ENCODE measurements at places on chromosomes 2 and 18.

DNA sequence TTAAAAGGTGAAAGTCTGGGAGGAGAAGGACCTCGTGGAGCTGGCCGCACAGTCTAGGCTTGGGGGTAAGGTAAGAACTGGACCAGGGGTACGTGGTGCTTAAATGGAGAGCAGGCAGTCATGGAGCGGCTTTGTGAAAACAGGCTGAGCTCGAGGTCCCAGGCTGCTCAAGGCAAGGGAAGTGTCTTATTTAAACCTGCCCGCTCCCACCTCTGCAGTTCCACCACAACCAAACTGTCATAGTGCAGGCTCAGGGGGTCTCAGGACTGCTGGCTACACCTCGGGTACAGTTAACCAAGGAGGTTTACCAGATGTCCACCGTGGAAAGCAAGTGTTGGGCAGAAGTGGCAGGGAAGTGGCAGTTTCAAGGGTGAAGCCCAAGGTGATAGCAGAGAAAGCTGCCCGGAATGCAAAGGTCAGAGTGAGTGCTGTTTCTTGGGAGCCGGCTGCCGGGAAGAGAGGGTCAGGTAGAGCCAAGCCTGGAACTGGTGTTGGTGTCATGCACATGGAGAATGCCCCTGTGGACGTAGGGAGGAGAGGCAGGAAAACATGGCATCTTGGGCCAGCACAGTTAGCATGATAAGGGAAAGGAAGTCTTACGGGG is 203.3 kb downstream of the GBX2 start:
- DNase-seq: no peak

- no peak for DNase-seq
Observed at GRCh38 chr18:43265465-43265864, 11.8 kb downstream of the SYT4 start.

- DNase-seq: no peak
Observed at GRCh38 chr18:57753063-57753462, 50.1 kb downstream of the ATP8B1 start.

- DNase-seq: no peak
Observed at GRCh38 chr2:237688081-237688480, 60.7 kb downstream of the LRRFIP1 start.

DNA sequence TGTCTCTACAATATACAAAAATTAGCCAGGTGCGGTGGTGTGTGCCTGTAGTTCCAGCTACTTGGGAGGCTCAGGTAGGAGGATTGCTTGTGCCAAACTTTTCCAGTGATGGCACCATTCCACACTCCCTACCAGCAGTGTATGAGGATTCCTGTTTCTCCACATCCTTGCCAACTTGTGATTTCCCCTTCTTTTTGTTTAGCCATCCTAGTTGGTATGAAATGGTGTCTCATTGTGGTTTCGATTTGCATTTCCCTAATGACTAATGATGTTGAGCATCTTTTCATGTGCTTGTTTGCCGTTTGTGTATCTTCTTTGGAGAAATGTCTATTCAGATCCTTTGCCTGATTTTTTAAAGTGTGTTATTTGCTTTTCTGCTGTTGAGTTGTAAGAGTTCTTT is 41.0 kb downstream of the EPB41L5 start:
- no peak for DNase-seq

- DNase-seq: no peak
Observed at GRCh38 chr2:172672114-172672513, 63.5 kb upstream of the RAPGEF4 start.

GRCh38 chr2:236882930-236883329 is 202.8 kb upstream of the COPS8 start:
- no peak for DNase-seq

DNA sequence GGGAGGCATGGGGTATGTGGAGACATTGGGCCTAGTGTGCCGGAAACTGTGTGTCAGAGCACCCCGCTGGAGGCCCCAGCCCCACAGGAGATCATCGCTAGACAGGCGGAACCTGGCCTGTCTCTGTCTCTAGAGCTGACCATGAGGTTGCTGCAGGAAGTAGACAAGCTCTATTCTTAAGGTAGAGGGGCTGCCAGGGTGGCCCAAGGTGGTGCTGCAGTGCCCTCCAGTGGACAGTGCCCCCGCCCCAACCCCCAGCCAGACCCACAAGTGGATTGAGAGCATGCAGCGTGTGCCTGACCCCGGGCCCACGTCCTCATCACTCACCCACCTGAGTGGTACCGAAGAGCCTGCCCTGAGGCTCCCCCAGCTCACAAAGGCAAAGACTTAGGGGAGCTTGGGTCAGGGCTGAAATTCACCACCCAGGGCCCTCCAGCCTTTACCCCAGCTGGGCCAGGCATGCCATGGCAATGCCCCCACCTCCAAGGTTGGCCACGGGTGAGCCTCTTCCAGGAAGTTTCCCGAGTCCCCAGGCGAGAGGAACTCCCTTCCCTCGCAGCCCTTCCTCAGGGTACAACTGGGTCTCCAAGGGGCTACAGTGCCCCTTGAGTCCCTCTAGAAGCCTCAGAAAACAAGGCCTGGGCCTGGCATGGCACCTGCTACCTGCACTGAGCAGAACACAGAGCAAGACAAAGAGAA is 155.0 kb downstream of the TTC32 start:
- DNase-seq: no peak
